Neural crest cell (in vitro differentiated cells): ENCODE measurements at places on chromosomes 4 and X. TPM values are rescaled to one million over a fixed set of nuclear protein-coding genes. Genes with fewer than 3 reads are reported as not detected.

GRCh38 chr4:95084584-95084983, 326.8 kb downstream of the BMPR1B start:
- DNase-seq: no peak

Gene MAGEE2
- not detected in 2 replicates for total RNA-seq

Gene SFRP2
- total RNA-seq: 197 and 203 TPM in 2 replicates

- no peak for DNase-seq
These were observed 203.2 kb upstream of the FGF13 start for GRCh38 chrX:138914767-138915166.

- DNase-seq: no peak
These were observed 28.9 kb upstream of the ACSL1 start for GRCh38 chr4:184854673-184855072.

- no peak for DNase-seq
These were observed 348.0 kb downstream of the BCOR start for GRCh38 chrX:39749728-39750127.

Gene INTU
- 18.5 and 19.4 TPM in 2 replicates for total RNA-seq

Gene CSAG3
- not detected in 2 replicates for total RNA-seq

Gene ATP8A1
- 10.4 and 11.9 TPM in 2 replicates for total RNA-seq

DNA sequence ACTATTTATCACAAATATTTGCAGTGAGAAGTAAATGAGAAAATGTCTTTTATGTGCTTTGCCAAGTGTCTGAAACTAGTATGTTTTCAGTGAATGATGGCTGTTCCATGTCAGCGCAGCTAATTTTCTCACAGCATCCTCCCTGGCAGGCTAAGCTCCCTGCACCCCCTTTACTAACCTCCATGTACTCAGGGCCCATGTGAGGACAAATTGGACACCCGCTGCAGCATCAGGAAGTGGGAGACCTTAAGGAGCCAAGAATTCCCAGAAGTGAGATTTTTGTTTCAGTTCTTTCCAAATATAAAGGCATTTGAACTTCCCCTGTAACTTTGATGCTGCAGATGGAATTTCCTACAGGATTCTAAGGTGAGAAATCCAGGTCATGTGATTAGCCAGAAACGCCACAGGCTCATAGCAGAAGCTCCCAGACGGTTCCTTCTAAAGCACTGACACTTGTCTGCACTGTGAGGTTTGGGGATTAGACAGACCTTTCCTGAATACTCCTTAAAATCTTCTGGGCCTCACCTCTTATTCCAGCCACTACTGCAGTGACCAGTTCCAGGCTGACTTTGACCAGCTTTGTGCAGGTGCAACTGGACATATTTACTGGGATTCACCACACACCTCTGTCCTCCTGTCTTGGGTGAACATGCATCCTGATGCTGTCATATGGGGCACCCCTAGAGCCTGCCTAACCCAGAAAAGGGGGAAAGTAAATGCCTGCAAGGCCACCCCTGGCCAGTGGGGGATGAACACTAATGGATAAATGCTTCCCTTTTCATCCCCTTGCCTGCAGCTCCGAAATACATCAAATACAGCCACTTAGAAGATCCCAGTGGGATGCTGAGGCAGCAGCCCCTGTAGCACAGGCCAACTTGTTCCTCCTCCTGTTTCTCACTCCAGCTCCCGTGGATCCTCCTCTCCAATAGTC, 45.9 kb downstream of the LGI2 start:
- no peak for DNase-seq

Gene LPAR4
- total RNA-seq: 17.3 and 20.1 TPM in 2 replicates

GRCh38 chr4:178028481-178028880, 586.2 kb upstream of the AGA start:
- DNase-seq: no peak

Gene TRIM75
- not detected in 2 replicates for total RNA-seq

GRCh38 chr4:32884198-32884597, 2164.0 kb downstream of the PCDH7 start:
- no peak for DNase-seq

GRCh38 chr4:112515198-112516065, 548 bp downstream of the NEUROG2 start:
- peak; percentile 31 for DNase-seq

Gene BBS12
- total RNA-seq: 3.8 and 4.1 TPM in 2 replicates

- no peak for DNase-seq
These were observed 2466.9 kb downstream of the PCDH7 start for GRCh38 chr4:33187035-33187434.

DNA sequence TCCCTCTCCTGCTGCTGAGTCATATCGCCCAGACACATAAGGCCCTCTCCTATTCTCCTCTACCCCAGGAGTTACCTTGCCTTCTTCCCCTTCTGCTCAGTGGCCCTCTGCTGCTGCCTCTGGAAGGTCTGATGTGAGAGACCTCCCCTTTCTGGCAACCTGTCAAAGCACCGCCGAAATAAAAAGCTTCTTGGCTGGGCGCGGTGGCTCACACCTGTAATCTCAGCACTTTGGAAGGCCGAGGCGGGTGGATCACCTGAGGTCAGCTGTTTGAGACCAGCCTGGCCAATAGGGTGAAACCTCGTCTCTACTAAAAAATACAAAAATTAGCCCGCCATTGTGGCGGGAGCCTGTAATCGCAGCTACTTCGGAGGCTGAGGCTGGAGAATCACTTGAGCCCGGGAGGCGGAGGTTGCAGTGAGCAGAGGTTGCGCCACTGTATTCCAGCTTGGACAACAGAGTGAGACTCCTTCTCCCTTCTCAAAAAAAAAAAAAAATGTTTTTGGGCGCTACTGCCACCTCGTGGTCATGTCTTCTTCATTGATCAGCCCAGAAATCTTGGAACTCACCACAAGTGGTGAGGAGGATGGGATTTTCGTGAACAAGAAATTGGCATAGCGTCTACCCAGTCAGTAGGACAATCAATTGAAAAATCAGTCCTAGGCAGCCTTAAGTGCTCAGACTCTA, 8.6 kb upstream of the ZXDA start:
- DNase-seq: peak; percentile 1

DNA sequence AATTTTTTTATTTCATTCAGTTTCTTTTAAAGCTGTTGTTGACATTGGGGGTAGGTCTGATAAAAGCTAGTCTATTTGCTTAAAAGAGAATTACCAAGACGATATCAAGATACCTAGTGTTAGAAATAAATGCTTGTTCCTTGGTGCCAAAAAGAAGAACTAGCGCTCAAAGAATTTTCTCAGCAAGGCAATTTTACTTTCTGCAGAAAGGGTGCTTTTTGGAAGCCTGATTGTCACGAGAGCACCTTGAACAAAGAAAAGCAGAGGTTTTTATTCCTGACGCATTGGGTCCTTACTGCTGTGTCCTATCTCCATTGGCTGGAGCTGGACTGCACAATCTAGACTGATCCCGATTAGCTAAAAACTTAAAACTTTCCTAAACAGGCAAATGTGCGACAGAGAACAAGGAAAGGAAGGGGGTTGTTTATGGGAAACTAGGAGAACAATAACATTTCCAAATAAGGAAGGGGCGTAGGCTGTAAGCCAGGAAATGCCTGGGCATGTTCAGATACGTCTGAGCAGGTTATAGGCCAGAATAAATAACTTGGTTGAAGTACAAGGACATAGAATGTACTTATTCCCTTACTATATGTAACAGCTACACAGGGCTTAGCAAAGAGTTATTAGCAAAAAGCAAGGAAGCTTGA, 50.3 kb upstream of the STPG2 start:
- DNase-seq: no peak

GRCh38 chrX:107683124-107683895, 55.0 kb downstream of the PRPS1 start:
- no peak for DNase-seq

GRCh38 chrX:115595049-115595448, 34.1 kb downstream of the PLS3 start:
- DNase-seq: no peak

DNA sequence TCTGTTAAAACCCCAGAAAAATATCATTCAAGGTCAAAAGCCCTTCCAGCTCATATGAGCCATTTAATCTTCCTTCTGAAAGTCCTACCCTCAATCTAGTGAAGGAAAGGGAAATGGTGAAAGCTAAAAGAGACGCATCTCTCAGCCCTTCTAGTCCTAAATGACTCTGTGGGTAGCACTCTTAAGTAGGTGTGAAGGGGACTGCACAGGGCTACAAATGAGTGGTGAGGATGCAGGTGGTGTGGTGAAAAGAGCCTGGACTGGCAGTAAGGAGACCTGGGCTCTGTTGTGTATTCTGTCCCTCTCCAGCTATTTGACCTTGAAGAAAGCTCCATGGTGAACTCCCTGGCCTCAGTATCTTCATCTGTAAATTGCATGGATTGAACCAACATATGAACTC, 671.8 kb upstream of the DIPK2B start:
- no peak for DNase-seq

DNA sequence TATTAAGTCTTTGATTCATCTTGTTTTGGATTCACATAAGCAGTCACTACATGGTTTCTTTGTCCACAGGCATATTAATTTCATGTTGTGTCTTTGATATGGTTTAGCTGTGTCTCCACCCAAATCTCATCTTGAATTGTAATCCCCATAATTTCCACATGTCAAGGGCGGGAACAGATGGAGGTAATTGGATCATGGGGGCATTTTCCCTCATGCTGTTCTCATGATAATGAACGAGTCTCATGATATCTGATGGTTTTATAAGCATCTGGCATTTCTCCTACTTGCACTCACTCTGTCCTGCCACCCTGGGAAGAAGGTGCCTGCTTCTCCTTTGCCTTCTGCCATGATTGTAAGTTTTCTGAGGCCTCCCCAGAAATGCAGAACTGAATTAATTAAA, 1811.2 kb upstream of the PCDH10 start:
- DNase-seq: no peak

GRCh38 chr4:99430106-99430505, 5.0 kb downstream of the ADH7 start:
- DNase-seq: no peak

DNA sequence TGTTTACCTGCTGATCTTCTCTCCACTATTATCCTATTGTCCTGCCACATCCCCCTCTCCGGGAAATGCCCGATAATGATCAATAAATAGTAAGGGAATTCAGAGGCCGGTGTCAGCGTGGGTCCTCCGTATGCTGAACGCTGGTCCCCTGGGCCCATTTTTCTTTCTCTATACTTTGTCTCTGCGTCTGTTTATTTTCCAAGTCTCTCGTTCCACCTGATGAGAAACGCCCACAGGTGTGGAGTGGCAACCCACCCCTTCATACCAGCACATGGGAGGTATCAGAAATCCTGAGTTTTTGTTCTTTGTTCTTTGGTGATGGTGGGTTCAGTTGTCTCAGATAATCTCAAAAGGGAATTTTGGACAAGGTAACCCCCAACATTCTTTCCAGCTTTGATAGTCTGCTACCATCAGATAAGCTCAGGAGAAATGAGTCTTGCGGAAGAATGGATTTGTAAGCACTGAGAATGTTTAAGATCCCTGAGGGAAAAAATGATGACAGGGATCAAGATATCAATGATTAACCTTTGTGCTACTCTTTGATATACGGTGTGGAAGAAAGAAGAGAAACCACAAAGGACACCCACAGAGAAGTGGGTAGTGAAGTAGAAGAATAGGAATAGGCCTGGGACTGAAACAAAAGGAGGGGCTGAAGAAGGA, 117.9 kb downstream of the CEP44 start:
- no peak for DNase-seq

- no peak for DNase-seq
These were observed 114.5 kb downstream of the ZNF330 start for GRCh38 chr4:141335166-141335565.

GRCh38 chr4:144734522-144734921, 88.6 kb downstream of the HHIP start:
- no peak for DNase-seq

DNA sequence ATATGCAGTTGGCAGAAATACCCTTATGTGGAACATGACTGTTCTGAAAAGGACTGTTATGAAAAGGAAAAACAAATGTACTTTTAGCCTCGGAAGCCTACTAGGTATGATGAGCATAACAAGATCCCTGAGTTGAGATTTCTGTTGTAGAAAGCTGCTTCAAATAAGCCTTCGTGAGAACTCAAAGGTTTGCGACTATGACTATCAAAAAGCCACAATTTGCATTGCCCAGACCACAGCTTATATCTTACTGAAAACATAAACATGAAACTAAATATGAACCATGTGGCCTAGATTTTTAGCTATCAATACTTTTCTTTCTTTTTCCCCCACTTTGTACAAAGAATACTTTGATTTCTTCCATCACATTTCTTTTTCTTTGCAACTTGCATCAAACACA, 398.2 kb upstream of the LCORL start:
- DNase-seq: no peak

- DNase-seq: no peak
These were observed 61.3 kb downstream of the NPNT start for GRCh38 chr4:105956569-105956968.

DNA sequence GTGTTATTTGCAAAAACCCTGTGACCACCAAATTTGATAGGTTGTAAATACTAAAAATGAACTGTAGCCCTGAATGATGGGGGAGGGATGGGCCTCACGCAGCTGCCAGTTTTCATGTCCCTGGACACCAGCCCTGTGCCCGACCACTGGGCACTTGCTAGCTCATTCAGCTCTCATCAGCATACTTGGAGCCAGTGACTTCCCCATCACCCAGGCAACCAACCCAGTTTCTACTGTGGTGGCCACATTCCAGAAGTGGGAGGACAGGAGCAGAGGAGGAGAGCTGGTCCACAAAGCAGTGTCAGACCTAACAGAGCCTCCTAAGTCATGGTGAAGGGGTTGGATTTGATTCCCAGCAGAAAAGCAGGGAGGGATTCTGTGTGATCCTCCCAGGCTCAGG, 128.2 kb downstream of the CPEB2 start:
- DNase-seq: no peak

Gene EVC
- 24.4 and 26.1 TPM in 2 replicates for total RNA-seq

Gene PRKG2
- total RNA-seq: 0.77 and 0.86 TPM in 2 replicates

DNA sequence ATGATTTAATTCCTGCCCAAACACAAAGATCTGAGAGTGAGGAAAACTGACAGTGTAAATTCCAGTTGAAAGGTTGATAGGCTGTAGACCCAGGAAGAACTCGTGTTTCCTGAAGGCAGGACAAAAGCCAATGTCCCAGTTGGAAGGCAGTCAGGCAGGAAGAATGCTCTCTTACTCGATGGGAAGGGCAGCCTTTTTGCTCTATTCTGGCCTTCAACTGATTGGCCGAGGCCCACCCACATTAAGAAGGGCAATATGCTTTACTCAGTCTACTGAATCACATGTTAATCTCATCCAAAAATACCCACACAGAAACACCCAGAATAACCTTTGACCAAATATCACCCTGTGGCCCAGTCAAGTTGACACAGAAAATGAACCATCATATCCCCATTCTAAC, 45.3 kb upstream of the SOD3 start:
- DNase-seq: no peak

DNA sequence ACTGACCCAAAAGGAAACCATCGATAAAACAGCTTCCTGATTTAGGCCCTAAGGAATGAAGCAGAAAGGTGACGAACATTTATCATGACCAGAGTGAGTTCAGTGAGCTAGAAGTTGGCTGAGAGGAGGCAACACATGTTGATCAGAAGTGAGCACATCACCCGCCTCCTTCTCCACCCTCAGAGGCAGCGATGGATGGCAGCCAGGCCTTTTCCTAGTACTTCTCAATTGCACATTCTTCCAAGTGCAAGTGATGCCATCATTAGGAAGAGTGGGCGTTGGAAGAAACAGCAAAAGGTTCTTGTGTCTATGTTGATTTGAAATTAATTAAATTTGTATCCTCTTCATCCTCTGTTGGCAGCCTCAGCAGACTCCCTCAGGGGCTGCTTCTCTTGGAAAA, 51.7 kb downstream of the TMEM154 start:
- no peak for DNase-seq
